ENCODE measurements at places on chromosomes 5 and 9.

DNA sequence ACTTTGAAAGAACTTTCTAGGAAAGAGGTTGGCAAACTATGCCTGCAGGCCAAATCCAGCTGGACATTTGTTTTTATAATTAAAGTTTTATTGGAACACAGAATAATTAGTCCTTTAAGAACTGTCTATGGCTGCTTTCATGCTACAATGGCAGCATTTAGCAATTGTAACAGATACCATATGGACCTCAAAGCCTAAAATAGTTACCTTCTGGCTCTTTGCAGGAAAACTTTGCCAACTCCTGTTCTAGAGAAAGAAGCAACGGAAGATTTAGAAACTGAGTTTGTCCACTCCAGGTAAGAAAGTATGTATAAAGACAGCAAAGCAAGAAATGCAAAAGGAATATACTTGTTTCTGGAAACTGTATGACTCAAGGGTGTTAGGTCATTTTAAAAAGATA is 281.7 kb upstream of the TRPM3 start:
- no peak for DNase-seq

- DNase-seq, result no peak
Observed at GRCh38 chr9:101736717-101737116, 1.7 kb downstream of the GRIN3A start.

GRCh38 chr5:39189292-39189955 is 29.9 kb downstream of the FYB1 start:
- no peak for DNase-seq

GRCh38 chr5:158718738-158719505 is 380.8 kb downstream of the EBF1 start:
- DNase-seq, result no peak

DNA sequence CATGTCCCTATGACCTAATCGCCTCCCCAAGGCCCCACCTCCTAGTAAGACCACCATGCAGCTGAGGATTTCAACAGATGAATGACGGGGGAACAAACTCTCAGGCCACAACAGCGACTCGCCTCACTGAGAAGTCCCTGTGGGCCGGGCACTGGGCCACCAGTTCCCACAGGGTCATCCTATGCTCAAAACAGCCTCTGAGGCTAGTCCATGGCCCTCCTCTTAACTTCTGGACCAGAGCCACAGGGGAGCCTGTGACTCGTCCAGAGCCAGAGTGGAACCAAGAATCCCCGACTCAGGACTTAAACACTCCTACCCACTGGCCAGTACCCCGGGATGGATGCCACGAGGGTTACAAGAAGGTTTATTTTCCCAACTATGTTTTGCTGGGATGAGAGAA is 12.3 kb downstream of the GFPT2 start:
- DNase-seq, result no peak

- DNase-seq, result no peak
Observed at GRCh38 chr9:23621924-23622323, 204.1 kb downstream of the ELAVL2 start.

DNA sequence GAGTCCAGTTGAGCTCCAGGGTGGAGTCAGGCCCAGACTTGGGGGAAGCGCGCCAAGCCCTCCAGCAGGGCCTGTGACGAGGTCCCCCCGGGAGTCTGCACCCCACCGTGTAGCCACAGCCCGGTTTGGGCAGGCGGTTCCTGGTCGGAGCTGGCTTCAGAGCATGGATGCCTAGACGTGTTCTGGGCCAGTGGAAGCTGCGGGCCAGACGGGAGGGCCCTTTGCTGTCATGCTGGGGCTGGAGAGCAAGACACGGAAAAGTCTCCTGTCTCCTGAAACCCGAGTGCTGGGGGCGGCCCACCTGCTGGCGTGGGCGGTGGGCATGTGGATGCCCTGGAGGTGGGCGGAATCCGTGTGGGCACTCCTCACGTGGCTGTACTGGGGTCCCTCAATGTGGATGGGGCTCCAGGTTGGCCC is 1.9 kb downstream of the GPSM1 start:
- no peak for DNase-seq

- DNase-seq, result no peak
Observed at GRCh38 chr9:35103660-35104191, 795 bp upstream of the STOML2 start.

GRCh38 chr9:77883133-77883532 is 148.5 kb downstream of the GNAQ start:
- DNase-seq, result no peak

DNA sequence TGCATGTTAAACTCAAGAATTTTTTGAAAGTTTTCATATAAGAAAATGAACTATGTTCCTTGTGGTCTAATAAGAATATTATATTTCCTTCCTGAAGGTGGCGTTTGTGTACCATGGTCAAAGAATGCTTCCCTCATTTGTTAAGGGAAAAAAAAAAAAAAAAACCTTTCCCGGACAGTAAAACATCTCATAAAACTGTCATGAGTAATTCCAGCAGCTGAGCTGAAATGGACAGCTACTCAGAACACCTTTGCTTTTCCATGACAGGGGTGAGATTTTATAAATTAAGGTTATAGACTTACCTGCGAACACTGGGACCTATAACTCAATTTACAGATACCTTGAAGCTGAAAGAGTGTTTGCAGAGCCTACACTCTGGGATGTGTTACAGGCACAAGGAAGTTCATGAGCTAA is 113.2 kb upstream of the RANBP3L start:
- no peak for DNase-seq

DNA sequence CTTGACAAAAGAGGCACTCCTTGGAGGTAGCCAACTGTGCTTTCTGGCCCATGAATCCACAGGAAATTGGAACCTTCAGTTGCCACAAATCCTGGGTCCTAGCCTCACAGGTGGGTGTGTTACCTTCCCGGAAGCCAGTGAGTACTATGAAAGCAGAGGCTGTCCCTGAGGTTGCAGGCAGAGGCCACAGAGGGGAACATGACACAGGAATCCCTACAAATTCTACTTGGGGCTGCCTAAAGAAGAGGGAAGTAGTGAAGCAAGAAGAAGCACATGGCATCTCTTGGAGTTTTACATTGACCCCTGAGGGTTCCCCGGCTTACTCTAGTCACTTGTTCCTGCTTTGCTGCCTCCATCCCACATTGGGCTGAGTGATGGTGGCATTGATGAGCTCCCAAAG is 2.6 kb downstream of the SLC22A5 start:
- DNase-seq, result no peak

DNA sequence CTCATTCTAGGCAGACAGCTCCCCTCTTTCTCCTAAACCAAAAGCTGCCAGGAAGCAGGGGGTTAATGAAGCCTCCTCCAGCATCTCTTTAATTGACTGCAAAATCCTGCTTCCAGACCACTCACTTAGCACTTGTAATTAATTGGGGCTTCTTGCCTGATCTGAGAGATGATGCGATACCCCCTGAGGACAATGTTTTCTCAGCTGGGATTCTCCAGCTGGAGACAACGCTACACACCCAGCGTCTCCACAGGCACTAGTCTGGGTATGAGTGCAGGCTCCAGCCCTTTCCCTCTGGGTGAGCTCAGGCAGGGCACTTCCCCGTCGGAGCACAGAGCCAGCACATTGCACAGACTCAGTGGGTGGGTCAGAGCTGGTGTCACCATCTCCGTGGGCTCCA is 16.1 kb downstream of the CPLX2 start:
- DNase-seq, result no peak

- DNase-seq, result no peak
Observed at GRCh38 chr9:84808416-84808815, 138.9 kb downstream of the NTRK2 start.

- no peak for DNase-seq
Observed at GRCh38 chr9:128396970-128397613, 23.6 kb upstream of the CERCAM start.

DNA sequence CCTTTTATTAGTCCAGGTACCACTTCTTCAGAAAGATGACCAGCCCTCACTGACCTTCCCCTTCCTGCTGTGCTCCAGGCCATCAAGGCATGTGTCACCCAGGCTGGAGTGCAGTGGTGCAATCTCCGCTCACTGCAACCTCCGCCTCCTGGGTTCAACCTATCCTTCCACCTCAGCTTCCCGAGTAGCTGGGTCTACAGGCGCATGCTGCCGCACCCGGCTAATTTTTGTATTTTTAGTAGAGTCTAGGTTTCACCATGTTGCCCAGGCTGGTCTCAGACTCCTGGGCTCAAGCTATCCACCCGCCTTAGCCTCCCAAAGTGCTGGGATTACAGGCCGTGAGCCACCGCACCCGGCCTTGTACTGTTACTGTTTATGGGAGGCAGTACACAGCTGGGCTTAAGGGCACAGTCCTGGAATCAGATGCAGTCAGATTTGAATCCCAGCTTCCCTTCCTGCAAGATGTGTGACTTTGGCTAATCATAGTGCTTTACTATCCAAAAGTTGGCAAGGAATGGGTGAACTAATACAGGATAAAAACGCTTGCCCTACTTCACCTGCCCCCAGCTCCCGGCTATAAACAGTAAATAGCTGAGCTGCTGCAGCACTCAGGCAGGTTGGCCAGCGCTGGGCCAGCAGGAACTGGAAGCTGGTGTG is 483 bp upstream of the EIF4EBP3 start:
- DNase-seq, result no peak

DNA sequence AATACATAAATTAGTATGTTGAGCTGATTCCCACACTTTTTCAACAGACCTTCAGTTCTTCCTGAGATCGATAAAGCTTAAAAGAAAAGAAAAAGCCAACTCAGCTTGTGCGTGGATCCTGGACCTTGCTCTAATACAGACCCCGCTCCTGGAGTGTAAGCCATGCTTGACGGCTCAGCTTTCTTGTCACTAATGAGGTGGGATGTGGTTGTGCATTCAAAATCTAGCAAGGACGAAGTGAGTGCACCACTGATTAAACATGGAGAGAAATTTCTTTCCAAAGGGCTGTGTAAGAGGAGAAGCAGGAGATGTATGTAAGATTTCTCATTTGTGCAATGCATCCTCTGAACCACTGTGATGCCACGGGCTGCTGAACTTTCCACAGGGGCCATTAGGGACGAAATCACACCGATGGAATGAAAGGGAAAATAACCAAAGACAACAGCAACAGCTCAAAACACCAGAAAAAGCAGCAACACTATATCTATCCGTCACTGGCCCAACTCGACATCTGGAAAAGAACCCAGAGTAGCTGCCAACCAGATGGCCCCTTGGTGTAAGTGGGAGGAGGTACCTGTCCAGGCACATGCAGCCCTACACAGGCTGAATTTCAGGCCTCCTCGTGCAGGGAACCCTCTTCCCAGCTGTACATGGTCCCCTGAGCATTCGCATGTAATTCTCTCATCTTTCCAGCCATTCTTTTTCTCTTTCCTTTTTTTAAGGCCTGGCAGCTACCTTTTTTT is 178.9 kb downstream of the SREK1 start:
- DNase-seq, result no peak

- no peak for DNase-seq
Observed at GRCh38 chr9:34887841-34888240, 70.2 kb upstream of the PHF24 start.

DNA sequence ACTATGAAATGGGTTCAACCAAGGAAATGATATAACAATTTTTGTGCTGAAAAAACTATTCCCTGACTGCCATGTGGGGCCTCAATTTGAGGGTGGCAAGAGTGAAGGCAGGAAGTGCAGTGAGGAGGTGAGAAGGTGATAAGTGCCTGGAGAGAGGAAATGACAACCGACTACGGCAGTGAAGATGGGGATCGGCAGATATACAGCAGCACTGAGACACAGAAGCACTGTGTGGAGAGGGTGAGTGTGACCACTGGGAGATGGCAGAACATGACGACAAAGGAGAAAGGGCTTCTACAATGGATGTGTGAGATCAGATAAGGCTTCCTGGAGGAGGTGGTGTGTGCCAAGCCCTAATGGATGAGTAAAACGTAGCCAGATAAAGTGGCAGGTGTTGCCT is 271.8 kb downstream of the TRIM32 start:
- no peak for DNase-seq

- DNase-seq, result no peak
Observed at GRCh38 chr5:58582803-58583491, at the start of gene RAB3C. Gene RAB3C (plus strand): TSS chr5:58583075. CDS start chr5:58583209, 134 bp downstream.

DNA sequence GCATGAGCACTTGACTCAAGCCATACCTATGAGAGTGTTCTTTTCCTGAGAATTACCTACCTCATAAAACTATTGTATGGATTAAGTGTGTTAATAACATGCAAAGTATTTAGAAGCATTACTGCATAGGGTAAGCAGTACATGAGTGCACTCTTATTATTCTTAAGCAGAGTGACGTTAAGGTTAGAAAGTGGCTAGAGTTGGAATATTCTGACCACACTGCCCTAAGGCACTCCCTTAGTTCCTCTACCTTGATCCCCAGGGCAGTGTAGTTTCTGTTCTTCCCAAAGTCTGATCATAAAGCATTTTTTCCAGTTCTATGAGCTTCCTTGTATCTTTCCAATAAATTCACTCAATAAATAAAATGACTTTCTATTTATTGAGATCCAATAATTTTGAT is 189.2 kb downstream of the PCSK1 start:
- no peak for DNase-seq

GRCh38 chr9:86580688-86581087 is 226.5 kb upstream of the TUT7 start:
- DNase-seq, result no peak

DNA sequence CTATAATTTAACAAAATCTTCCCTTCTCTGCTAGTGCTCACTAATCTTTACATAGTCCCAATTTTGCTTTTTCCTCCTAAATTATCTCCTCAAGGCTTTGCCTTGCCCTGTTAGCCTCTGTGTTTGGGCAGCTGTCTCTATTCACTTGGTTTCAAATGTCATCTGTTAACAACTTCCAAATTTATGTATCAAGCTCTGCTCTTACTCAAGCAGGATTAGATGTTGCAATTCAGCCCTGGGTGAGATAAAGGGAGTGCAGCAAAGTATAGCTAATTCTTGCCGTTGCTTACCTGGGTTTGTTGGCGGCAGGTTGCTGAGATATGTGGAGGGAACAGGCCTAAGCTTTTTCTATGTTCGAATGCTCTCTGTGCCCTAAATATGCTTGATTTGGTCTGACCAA is 483.8 kb downstream of the DMAC1 start:
- DNase-seq, result no peak

DNA sequence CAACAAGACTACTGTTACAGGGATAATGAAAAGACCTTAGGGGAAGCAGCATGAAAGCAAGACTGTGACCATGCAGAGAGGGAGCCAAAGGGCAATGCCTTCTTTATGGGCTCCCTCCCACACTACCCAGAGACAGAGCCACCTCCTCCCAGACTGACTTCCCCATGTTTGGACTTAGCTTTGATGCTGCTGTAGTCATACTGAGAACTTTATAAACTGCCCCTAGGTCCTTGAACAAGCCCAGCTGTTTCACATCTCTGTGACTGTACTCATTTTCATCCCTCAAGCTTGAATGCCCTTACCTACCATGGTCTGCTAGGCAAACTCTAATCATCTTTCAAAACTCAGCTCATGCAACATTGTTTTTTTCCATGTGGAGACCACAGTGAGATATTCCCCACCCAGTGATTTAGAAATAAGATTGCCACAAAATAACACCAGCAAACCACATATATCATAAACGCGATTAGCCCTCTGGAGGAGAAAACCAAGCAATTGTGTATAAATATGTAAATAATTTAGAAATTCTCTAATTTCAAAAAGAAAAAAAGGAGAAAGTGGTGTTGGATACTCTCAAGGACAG is 23.4 kb upstream of the FAM169A start:
- no peak for DNase-seq

DNA sequence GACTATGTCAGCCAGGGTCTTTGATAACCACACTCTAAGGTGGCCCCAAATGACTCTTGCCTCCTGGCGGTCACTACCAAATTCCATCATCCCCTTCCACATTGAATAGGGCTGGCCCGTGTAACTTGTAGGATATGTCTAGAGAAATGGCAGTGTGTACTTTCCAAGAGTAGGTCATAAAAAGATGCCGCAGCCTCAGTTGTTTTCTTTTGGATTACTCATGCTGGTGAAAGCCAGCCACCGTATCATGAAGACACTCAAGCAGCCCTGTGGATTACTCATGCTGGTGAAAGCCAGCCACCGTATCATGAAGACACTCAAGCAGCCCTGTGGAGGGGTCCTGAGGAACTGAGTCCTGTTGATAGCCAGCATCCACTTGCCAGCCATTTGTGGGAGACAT is 172.0 kb upstream of the TBC1D2 start:
- no peak for DNase-seq

All from activated CD4-positive, alpha-beta T cell treated with anti-CD3 and anti-CD28 coated beads, Interleukin-2, amount 50 U/mL, for 24 hours (primary cell).